HS-5 (cell line): ENCODE measurements at places on chromosomes 2 and 18.

DNA sequence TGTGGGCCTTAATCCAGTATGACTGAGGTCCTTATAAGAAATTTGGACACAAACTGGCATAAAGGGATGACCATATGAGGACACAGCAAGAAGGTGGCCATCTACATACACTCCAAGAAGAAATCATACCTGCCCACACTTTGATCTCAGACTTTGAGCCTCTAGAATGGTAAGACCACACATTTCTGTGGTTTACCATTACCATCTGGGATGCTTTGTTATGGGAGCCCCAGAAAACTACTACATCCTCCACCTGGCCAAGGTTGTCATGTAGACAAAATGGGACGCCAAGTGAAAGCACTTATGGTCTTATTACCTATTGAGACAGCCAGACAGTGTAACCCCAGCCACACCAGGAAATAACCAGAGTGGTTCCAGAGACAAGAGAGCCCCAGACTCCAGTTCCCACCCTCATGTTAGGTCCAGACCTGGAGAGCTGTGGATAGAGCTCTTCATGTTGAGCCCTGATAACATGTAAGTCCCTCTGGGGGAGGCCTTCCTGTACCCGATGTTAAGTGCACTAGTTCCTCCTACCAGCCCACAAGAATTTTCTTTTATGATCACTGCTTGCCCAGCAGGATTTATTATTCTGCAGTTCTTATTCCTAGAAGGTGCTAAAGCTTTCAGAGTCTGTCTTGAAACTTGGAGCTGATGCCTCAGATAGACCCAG is 4.6 kb upstream of the ADD2 start:
- no peak for DNase-seq

DNA sequence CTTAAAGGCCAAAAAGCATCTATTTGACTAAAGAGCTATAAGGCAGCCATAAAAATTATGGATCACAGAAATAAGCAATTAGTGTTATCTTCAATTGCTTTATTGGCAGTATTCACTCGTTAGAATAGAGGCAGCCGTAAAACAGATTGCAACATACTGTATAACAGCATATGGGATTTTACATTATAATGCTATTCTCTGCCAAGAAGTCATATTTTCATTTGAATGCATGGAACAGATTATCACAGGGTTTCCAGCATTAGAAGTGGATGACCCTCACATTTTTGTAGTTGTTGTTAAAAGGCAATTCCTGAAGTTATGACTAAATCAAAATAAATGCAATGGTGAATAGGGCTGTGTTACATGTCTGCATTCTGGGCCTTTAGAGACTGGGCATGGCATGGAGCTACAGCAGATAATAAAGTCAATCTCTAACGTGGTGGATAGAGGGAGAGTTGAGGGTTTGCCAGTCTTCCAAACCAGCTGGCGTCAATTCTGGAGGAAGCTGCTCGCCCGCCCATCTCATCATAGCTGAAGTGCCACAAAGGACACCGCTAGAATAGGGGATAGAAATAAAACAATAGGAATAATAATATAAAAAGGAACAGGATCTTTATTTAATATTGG is 155.4 kb upstream of the VRK2 start:
- no peak for DNase-seq

GRCh38 chr18:8623549-8624106 is 14.4 kb downstream of the RAB12 start:
- DNase-seq = no peak

GRCh38 chr2:28423856-28424605 is 31.4 kb downstream of the FOSL2 start:
- DNase-seq = no peak

- no peak for DNase-seq
Observed at GRCh38 chr2:24657818-24658217, 135.4 kb downstream of the PTRHD1 start.

GRCh38 chr2:16962505-16962904 is 296.9 kb upstream of the CYRIA start:
- DNase-seq = no peak

- no peak for DNase-seq
Observed at GRCh38 chr18:58859907-58860306, 4.8 kb upstream of the ZNF532 start.

GRCh38 chr2:60676706-60677330 is 79.2 kb upstream of the PAPOLG start:
- DNase-seq = no peak

GRCh38 chr2:54907663-54908062 is 142.6 kb downstream of the RTN4 start:
- DNase-seq = no peak

DNA sequence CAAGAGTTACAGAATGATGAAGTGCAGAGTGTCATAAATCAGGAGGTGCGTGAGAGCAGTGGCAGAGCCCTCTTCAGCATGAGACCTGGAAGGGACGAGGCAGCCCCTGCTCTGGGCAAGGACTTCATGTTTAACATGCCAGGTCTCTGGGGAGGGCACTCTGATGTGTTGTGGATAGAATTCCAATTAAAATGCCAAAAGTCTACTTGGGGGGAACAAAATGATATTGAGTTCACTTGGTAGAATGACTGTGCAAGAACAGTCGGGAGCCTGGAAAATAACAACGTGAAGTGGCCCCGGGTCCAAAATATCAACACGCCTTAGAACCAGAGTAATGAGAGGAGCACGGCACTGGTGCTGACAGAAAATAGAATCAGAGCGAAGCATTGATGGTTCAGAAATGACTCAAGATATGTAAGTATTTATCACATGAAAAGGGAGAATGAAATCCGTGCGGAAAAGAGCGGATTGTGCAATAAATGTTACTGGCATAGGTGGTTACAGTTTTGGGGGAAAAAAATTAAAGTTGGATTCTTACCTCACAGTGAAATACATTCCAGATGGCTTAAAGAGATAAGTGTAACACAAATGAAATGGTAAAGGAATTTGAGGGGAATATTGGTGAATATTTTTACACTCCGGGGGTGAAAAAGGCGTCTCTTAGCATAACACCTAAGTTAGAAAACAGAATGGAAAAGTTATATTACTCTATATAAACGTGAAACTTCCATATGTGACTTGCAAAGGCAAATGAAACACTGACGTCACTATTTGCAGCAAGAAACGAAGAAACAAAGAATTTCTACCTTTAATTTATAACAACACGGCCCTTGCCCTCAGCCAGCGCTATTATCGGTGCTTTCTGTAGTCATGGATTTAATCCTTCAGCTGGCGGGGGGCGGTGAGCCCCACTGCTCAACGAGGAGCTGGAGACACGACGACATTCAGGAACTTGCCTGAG is 159.4 kb upstream of the TWIST2 start:
- DNase-seq = peak; percentile 56

- DNase-seq = no peak
Observed at GRCh38 chr18:13120983-13121441, 97.5 kb upstream of the LDLRAD4 start.

GRCh38 chr2:73020657-73021370 is 50.7 kb downstream of the SFXN5 start:
- peak; percentile 83 for DNase-seq

DNA sequence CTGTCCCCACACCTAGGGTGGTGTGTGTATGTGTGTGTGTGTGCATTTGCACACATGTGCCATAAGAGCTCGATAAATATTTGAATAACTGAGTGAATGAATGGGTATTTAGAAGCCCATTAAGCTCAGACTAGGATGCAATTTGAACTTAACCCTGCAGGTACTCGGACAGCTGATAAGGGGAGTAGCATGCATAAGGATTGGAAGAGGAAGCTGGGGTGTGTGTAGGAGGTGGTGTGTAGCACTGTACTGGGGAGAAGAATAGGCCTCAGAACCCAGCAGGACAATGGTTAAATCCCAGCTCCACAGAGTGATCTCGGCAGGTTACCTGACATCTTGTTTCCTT is 1.8 kb upstream of the KCNF1 start:
- DNase-seq = no peak

- DNase-seq = no peak
Observed at GRCh38 chr2:41930807-41931566, 116.8 kb upstream of the PKDCC start.

GRCh38 chr2:177212106-177212890 is at the start of gene HNRNPA3:
HNRNPA3 (plus strand) TSS chr2:177212794; CDS start chr2:177212800, 6 bp downstream.
- DNase-seq = peak; percentile 97

DNA sequence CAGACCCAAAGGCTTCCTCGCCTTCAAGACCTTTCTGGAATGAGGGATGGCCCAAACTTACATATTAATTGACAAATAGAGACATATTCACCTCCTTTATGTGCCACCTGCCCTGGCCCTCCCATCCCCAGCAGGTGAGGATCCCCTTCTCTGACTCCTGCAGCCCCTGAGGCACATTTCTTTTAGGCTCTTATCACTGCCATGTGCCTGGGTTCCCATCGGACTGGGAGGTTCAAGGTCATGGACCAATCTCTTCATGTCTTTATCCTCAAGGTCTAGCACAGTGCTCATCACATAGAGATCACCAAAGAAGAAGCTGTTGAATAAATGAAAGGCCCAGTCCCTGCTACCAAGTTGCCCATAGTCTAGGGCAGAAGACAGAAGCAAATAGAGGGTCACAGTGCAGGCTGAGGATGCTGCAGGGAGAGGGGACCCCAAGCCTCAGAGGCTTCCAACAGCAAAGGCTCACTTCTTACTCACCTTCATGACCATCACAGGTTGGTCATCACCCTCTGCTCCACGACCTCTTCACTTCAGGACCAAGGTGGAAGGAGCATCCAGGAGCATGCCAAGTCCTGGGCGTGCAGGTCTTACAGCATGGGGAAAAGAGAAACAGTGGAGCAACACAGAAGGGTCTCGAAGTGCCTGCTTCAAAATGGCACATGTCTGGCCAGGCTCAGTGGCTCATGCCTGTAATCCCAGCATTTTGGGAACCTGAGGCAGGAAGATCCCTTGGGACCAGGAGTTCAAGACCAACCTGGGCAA is 193.9 kb downstream of the SMAD2 start:
- no peak for DNase-seq

DNA sequence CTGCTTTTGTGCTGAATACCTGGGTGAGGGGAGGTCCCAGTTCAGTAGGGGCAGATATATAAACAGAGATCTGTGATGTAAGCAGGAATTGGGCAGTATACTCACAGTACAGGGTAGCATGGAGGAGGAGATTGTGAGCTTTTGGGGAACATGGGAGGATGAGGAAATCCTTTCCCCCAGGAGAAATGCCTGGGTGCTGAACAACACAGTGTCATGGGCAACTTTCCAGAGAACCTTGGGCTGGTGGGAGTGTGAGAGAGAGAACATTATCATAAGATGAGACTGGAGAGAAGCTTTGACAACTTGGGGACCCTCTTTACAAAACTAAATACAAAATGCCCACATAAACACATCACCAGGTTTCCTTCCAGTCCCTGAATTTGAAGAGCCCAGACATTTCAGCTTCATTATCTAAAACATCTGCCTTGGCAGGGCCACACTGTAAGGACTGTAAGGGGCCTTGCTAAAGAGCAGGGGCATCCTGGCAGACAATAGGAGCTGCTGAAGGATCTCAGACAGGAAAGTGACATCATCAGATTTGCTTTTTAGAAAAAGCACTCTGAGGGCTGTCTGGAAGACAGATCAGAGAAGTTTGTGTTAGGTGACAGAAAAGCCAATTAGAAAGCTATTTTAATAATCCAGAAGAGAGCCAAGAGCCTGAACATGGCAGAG is 303.1 kb upstream of the FBXO11 start:
- peak; percentile 45 for DNase-seq

DNA sequence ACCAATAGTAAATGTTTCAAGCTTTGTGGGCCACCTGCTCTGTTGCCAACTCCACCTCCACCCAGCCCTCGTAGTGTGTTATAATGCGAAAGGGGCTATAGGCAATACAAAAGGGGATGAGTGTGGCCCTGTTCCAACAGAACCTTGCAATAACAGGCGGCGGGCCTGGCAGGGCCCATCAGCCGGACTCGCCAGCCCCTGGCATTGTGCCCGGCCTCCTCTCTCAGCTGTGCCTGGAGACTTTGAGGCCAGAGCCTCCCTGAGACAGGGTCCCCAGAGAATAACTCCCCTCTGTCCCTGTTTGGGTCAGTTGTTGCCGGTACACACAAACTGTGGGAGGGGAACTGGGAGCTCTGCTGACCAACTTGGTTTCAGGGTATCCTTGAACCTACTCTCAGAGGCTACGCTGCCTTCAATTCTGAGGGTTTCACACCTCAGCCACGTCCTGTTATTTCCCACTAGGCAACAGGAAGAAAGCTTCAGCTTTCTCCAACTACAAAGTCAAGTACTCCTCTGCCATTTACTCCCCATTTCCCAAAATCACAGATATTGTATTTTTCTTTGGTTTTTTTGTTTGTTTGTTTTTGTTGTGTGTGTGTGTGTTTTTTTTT is 58.0 kb upstream of the ZNF236 start:
- DNase-seq = no peak

DNA sequence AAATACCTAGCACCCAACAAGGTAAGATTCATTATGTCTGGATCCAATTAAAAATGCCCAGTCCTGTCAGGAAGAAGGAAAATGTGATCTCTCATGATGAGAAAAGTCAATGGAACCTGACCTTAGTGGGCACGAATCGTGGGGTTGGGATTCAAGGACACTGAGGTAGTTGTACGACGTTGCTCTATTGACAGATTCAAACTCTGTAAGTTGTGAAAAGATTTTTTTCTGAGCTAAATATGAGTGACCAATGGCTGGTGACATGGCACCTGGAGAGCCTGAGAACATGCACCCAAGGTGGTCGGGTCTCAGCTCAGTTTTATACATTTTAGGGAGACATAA is 148.2 kb downstream of the NDUFA10 start:
- no peak for DNase-seq

DNA sequence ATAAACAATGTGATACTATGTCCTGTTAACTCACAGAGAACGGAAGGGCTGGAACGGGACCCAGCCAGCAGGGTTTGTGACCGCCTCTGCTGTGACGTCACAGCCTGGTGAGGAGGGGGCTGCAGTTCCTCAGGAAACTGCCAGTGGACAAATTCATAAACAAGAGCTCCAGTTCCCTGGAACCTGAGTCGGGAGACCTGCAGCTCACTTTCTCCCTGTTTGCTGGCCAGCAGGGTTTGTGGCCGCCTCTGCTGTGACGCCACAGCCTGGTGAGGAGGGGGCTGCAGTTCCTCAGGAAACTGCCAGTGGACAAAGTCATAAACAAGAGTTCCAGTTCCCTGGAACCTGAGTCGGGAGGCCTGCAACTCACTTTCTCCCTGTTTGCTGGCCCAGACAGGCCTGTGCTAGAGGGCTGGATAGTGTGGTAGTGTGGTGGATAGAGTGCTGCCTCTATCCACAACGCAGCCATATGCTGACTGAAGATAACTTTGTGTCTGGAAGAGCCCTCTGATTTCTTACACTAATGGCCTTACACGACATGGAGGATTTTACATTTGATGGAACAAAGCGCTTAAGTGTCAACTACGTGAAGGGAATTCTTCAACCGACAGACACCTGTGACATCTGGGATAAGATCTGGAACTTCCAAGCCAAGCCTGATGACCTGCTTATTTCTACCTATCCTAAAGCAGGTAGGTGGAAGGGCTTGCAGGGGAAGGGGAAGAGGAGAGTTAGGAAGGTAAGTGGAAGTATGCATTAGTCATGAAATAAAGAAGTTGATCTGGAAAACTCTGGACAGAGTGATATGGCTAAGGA is at the start of gene SULT1C4:
SULT1C4 (plus strand) TSS at position 140 of the 816 bp plus-strand sequence; CDS start at position 524, 384 bp downstream.
- DNase-seq = no peak
